MG63 (cell line): ENCODE measurements at places on chromosomes 2 and 18. TPM values are rescaled to one million over a fixed set of nuclear protein-coding genes. Genes with fewer than 3 reads are reported as not detected.

GRCh38 chr2:33709951-33710350 lies 110.9 kb upstream of the FAM98A start:
- DNase-seq, result no peak

GRCh38 chr2:207148020-207148419 lies 17.7 kb downstream of the KLF7 start:
- DNase-seq, result peak; percentile 31

DNA sequence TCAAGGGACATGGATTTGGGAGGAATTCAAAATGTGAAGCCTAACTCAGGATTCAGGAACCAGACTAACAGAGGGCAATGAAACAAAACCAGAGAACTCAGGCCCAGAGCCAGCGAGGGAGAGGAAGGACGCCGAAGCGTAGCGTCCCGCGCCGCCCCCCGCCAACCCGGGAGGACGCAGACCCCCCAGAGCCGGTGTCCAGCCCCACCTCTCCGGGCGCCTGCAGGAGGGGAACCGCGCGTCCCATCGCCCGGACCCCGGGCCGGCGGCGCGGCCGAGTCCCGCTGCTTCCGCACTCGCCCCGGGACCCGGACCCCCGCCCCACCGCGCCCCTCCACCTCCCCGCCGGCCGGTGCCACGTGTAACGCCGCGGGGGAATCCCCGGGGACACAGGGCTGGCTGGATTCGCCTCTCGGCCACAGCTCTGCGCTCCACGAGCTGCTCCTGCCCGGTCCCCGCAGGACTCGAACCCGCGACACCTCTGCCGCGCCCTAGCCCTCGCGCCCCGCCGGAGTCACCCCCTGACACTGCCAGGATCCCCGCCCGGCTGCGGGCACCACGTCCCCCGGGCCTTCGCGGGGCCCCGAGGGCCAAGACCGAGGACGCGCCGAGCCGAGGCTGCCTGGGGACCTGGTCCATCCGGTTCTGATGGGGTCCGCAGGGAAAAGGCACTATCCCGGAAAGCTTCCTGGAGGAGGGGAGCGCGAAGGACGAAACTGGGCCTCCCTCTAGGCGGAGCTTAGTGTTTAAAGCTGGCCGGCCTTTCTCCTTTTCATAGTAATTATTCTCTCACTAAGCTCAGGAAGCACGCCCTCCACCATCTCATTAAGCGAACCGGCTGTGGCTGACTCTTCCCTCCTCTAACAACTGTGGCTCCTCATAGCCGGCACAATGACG lies 40.4 kb upstream of the FAM124B start:
- DNase-seq, result peak; percentile 27

DNA sequence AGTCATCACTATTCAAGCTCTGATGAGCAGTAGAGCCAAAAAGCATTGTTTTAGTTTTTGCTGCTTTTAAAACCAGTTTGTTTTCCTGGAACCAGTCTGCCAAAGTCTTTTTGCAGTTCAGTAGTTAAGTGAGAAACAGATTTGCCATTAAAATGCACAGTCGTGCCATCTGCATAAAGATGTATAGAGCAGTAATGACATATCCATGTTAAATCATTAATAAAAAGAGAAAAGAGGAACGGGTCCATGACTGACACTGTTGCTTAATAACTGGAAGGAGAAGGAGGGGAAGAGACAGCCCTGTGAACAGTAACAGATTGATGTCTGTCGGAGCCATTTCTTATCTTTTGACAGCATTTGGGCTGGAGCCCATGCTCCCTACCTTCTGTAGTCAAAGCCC lies 704.6 kb downstream of the SATB2 start:
- DNase-seq, result no peak

- no peak for DNase-seq
Measured at GRCh38 chr2:168611896-168612650, 156.0 kb downstream of the CERS6 start.

DNA sequence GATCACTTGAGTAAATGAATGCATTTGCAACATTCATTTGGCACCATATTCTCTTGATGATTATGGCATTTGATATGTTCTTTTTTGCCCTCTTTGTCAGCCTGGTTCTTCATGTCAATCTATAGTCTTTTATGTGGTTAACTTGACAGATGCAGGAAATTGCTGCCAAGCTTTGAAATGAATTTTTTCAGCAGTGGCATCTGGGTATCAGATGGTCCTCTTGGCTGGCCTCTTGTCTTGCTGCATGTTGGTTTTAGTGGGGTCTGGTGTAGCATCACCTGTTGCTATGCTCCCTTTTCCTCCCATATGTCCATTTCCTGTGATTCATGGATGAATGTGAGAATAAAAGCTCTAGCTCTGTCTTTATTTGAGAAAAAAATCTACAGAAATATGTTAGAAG lies 119.9 kb downstream of the DPP4 start:
- no peak for DNase-seq

GRCh38 chr2:134039912-134040581 lies 213.8 kb upstream of the MGAT5 start:
- DNase-seq, result no peak

- peak; percentile 33 for DNase-seq
Measured at GRCh38 chr2:1893856-1894255, 149.5 kb upstream of the PXDN start.

GRCh38 chr2:200713704-200714064 lies 98.0 kb upstream of the BZW1 start:
- DNase-seq, result no peak

DNA sequence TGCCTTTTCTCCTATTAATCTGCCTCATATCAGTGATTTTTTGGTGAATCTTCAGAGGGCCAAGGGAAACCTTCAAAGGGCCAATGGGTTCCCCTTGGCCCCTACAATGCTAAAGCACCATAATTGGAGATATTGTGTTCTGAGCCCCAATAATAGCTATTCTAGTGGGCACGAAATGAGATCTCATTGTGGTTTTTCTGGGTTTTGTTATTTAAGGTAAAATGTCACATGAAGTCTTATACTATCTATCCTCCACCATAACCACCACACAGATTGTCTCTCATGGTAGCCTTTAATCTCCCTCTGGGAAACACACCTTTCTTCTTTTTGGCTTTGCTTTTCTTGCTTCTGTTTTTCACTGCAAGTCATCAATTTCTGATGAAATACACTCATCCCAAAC lies 152.8 kb downstream of the B3GNT2 start:
- no peak for DNase-seq

- no peak for DNase-seq
Measured at GRCh38 chr2:48210189-48210588, 303.9 kb upstream of the FBXO11 start.

DNA sequence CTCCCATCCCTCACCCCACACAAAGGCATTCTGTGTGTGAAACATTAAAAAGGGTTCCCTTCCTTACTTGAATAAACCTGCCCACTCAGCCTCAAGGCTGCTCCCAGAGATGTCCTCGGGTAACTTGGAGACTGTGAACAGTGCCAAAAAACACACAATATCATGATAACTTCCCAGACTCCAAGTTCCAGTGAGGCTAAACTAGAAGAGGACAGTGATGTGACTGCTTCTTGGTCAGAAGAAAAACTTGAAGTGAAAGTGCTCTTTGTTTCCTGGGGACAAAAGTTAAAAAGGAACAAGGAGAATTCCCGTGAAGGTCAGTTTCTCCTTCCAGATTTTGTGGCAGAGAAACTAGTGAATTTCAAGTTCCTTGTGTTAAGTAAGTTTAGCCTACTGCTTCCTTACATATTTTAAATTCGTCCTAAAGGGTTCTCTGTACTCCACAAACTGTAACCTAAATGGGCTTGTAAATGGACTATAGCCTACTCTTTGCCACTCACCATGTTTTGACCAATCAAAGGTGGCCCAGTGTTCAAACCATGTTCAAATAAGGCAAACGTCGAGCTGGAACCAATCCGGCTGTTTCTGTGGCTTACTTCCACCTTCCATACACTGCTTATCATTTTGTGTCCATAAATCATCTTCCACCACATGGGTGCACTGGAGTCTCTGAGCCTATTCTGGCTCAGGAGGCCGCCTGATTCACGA lies 20.4 kb downstream of the TPRKB start:
- DNase-seq, result peak; percentile 38

The C1QL2 gene
- not detected in 2 replicates for total RNA-seq

The REG3A gene
- not detected in 2 replicates for total RNA-seq

The TXNL1 gene
- total RNA-seq, result 116 and 128 TPM in 2 replicates

The MAP3K19 gene
- total RNA-seq, result not detected in 2 replicates

The TNFAIP6 gene
- total RNA-seq, result 0.84 and 1.8 TPM in 2 replicates

The DSG3 gene
- not detected in 2 replicates for total RNA-seq
